ENCODE measurements at places on chromosomes 4 and X.

DNA sequence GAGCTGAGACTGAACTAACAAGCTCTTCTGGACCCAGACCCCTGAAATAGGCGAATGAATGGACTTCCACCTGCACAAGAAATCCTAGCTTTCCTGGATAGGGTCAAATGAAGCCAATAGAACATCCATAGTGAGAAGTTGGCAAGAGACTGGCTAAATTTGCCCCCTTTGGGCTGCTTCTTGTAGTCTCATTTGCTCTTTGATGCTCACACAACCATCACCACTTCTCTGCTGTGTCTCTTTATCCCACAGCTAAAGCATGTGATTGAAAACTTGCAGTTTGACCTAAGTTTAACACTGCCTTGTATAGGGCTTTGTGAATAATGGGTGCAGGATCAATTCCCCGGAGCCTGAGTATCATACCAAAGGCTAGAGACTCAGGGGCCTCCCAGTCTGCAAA is 38.2 kb downstream of the NLGN3 start:
- no peak for DNase-seq

GRCh38 chrX:119990556-119991004 is 47.0 kb upstream of the NKAP start:
- DNase-seq = no peak

DNA sequence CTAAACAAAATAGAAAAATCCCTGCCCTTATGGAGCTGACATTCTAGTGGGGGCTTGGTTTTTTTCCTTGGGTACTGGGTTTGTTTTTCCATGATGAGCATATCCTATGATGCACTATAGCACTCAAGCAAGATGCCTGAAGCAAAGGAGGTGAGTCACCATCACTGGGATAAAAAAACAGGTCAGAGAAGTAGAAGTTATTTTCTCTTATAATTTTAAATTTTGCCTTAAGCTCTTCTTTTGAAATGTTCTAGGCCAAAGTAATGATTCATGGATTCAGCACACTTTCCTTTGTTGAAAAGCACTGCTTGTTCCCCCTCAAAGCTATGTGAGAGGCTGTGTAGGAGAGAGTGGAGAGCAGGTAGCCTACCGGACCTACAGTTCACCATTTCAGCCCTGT is 15.2 kb upstream of the CXCL2 start:
- DNase-seq = no peak

DNA sequence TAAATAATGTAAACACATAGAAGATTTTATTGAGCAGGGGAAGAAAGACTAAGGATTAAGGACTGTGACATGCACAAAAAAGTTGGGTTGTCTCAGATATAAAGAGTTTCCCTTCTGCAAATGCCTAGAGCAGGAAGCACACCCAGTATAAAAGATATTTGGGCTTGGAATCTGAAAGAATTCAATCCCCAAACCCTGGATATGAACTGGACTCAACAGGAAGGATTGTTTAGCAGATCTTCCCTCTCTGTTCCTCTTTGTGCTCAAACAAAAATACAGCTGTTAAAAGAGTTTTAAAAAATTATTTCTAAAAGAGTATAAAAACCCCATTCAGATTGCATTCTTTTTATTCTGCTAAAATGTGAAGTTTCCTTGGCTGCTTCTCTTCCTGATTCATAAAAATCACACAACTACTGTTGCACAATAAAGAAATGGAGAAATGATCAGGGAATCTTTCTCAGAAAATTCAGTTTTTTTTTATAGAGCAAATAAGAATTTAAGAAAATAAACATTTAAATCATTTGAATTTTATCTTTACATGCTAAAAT is 71.4 kb downstream of the PDLIM5 start:
- no peak for DNase-seq

DNA sequence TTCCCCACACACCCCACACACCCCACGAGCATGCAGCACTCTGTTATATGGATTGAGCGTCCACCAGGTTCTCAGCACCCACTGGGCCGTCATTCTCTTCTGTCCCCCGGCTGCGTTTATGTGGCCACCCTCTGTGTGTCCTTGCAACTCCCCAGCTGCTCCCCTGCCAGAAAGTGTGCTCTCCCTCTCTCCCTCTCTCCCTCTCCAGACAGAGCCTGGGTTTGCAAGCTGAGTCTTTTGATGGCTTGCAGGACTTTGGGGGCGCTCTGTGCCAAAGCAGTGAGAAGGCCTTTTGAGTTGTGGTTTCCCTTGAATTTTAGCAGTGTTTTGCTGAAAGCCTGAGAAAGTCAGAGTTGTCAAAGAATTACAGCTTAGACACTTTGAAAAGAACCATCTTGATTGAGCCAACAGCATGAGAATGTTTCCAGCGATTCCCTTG is 173.5 kb downstream of the DCLK2 start:
- DNase-seq = peak; percentile 36

Measured in HuH-7 (cell line).